ENCODE measurements at places on chromosomes 2 and 18. TPM values are rescaled to one million over a fixed set of nuclear protein-coding genes. Genes with fewer than 3 reads are reported as not detected.

Gene ARPC2
- polyA plus RNA-seq: 260 TPM

Gene ATP8B1
- polyA plus RNA-seq: 35.0 TPM

Gene TMEM169
- 14.0 TPM for polyA plus RNA-seq

Gene COL3A1
- polyA plus RNA-seq: 914 TPM

Gene ALK
- 0.55 TPM for polyA plus RNA-seq

Data from left kidney (tissue), 8 donors.